ENCODE measurements at places on chromosomes 7 and 10.

- no peak for DNase-seq
Observed at GRCh38 chr7:100484673-100485045, 932 bp downstream of the NYAP1 start.

DNA sequence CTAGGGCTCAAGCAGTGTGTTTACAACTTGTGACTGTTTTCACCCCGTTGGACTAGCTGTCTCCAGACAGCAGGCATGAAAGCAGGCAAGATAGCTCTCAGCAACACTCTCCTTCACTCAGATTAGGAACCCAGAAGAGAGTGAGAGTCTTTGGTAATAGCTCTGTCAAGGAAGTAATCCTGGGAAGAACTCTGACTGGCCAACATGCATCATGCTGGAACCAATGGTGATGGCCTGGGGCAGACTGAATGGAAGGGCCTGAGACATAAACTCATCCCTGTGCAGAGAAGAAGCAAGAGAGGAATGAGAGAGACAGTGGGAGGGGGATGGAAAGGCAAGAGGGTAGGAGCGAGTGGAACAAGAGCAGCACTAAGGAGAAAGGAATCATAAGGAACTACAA, 48.9 kb downstream of the AKR1D1 start:
- DNase-seq = no peak

DNA sequence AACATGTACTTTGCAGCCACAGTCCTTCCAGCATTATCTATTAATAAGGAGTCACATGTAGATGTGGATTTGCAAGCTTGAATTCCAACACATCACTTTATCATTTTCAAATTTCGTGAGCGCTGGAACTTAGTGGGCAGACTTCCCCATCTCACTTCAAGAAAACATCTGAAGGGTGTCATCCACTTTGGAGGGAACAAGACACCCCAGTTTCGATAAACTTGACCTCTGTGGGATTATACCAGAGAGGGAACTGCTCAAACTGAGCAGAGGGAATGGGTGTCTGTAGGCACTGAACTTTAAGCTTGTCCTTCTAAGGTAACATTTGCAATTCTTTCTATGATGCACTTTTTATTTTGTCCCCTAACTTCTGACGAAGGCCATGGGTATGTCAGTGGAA, 27.5 kb downstream of the ADRB1 start:
- DNase-seq = no peak

- no peak for DNase-seq
Observed at GRCh38 chr10:91220954-91221675, 652 bp downstream of the PCGF5 start.

GRCh38 chr7:18756378-18757050, 261.0 kb downstream of the HDAC9 start:
- no peak for DNase-seq

DNA sequence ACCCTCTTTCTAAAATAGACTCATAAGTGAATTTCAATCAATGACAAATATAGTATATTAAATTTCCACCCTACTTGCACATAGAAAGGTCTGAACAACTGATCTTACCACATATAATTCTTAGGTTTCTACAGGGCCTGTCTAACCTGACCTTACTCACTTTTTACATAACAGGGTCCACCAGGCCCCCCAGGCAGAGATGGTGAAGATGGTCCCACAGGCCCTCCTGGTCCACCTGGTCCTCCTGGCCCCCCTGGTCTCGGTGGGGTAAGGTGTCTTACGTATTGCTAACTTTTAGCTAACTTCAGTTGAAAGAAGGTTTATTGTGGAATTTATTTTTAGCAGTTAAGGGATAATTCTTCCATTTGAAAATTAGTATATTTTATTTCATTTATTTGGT, 5.3 kb downstream of the COL1A2 start:
- no peak for DNase-seq

- no peak for DNase-seq
Observed at GRCh38 chr10:86305521-86305920, 61.1 kb downstream of the GRID1 start.

- DNase-seq = no peak
Observed at GRCh38 chr10:6840766-6841165, 260.7 kb upstream of the PRKCQ start.

DNA sequence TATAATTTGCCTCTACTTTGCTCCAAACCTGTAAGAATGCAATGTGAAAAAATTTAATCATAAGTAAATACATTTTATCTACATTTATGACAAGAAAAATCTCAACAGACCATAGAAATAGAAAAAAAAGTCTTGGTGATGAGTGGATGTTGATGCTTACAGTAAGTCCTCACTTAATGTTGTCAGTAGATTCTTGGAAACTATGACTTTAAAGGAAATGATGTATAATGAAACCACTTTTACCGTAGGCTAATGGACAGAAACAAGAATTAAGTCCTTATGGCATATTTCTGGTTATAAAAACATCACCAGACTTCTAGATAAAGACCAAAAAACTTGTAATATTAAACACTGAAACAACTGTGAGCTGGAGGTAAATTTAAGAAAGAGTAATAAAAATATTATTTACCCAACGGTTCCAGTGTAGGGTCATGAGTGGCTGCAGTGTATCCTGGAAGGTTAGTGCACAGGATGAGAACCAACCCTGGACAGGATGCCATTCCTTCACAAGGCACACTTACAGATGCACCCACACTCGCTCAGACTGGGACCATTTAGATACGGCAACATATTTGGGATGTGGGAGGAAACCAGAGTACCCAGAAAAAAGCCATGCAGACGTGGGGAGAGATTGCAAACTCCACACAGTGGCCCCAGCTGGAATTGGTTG, 76.3 kb downstream of the GLCCI1 start:
- DNase-seq = no peak

GRCh38 chr10:34492081-34492480, 323.0 kb downstream of the PARD3 start:
- no peak for DNase-seq

- no peak for DNase-seq
Observed at GRCh38 chr7:116674508-116675173, 2.6 kb downstream of the MET start.

- DNase-seq = no peak
Observed at GRCh38 chr10:7261351-7261750, 149.5 kb downstream of the SFMBT2 start.

GRCh38 chr10:79070606-79071395, 2.0 kb downstream of the ZMIZ1 start:
- DNase-seq = peak; percentile 65

DNA sequence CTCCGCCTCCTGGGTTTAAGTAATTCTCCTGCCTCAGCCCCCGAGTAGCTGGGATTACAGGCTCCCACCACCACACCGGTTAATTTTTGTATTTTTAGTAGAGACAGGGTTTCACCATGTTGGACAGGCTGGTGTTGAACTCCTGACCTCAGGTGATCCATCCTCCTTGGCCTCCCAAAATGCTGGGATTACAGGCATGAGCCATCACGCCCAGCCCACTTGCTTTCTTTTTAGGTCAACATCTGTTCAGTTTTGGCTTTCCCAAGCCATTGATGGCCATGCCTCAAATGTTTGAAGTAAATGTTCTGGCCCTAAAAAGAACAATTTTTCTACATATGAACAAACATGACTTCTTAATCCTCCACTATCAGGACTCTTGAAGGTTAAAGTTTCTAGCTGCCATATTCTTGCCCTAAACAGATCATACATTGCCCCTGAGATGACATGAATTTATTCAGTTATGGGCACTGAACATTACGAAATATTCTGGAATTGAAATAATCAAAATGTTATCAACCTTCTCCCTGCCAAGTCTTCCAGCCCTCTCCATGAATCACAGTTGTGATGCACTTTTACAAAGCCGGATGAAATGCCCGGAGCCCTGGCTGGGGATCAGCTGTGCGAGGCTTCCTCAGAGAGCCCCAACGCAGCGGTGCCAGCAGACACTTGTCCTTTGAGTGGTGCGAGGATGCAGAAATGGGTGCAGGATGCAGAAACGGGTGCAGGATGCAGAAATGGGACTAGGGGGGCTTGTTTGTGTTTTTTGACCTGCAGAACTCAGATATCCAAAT, 2.9 kb downstream of the MRLN start:
- DNase-seq = no peak

DNA sequence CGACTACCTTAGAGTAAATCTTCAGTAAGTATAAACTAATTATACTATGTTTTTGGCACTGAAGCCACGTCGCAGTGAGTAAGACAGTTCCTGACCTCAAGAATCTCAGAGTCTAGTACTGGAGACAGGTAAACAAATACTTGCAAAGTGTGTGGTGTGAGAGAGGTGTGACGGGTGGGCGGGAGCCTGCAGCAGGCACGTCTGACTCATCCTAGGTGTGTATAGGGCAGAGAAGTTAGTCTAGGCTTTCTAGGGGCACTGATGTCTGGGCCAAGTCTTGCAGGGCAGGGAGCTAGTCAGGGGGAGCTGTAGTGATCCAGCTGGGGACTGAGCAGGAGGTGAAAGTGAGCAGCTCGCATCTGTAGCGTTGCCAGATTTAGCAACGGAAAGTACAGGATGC, 35.9 kb upstream of the SFTPD start:
- DNase-seq = no peak

GRCh38 chr7:80197627-80198026, 63.0 kb downstream of the GNAI1 start:
- DNase-seq = no peak

DNA sequence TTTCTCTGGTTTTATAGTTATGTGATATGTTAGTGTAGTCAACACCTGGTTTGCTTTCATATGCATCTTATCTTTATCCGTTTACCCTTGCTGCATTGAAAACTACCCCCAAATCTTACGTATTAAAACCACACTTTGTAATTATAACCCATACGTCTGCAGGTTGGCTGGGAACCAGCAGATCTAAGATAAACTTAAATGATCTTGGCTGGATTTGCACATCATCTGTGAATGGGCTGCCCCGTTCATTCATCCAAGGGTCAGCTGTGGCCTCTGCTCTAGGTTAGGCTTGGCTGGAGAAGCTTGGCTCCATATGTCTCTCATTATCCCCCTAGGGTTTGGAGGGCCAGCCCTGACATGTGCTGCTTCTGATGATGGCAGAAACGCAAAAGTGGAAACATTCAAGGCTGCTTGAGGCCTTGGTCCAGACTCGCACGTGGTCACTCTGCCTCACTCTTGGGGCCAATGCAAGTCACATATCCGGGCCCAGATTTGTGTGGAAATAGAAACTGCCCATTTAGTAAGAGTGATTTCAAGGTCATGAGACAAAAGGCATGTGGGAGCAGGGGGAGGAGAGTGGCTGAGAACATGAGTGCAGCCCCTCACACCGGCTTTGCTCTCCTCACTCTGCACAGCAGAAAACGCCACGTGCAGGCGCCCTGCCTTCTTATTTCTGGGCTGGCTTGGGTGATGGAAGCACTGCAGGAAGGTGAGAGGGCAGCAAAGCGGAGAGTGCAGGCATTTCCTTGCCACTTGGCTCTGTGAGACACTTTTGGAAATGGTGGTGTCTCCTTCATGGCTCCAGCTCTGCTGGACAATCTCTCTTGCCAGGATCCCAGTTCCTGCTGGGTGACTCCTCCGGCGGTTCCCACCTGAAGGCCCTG, 553.8 kb downstream of the GLRX3 start:
- no peak for DNase-seq

DNA sequence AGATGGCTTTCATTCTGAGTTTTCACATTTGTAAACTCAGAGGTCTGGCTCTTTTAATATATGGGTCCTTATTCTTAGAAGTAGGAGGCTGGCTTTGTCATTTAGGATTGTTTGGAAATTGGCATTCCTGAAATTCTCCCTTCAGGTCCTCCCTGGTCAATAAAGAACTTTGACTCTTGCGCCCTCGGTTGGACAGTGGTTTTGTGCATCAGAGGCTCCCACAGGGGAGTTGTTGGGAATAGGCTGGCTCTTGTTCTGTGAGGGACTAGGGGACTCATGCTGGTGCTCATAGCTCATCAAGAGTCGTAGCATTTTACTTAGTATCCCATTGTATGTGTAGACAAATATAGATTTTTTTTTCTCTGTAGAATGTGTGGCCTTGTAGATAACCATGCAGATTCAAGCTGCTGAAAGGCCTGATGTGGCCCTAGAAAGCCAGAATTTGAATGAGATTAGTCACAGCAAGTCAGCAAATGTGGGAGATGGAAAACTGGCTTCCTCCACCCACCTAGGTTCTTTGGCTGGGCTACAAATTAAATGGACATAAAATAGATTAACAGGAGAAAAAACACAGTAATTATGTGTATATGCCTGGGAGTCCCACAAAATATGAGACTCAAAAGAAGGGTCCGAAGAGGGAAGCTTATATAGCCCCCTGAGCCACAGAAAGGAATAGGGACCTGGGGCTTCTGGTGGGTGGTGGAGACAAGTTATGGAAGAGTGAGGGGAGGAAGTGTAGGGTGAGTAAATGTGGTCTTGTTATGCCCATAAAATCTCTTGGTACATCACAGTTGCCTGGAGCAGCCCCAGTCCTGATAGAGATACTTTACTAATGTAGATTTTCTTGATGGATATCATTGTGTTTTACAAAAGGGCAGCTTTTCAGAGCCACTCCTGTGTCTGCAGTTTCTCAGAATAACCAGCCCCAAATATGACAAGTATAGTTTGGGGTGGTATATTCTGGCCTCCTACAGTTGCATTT, 94.6 kb upstream of the BTBD16 start:
- DNase-seq = no peak

GRCh38 chr7:17986851-17987250, 40.8 kb downstream of the PRPS1L1 start:
- no peak for DNase-seq
